Stimulated activated CD8-positive, alpha-beta memory T cell treated with anti-CD3 and anti-CD28 coated beads, Interleukin-7, amount 100 ng/mL, for 4 hours (primary cell): ENCODE measurements at places on chromosomes 13 and 19.

GRCh38 chr19:52542984-52543664 is 15.7 kb downstream of the ZNF808 start:
- DNase-seq = peak; percentile 24

DNA sequence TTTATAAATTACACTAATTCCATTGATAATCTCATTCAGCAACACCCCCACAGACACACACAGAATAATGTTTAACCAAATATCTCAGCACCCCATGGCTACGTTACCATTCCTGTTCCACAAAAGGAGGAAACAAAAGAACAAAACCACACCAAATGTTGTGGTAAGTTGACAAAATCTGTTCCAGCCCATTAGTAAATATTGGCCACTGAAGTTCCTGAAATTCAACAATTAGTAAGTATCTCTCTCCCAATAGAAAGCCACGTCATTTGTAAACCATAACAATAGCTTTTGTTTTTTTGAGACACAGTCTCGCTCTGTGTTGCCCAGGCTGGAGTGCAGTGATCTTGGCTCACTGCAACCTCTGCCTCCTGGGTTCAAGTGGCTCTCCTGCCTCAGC is 2.3 kb upstream of the FCAR start:
- no peak for DNase-seq

DNA sequence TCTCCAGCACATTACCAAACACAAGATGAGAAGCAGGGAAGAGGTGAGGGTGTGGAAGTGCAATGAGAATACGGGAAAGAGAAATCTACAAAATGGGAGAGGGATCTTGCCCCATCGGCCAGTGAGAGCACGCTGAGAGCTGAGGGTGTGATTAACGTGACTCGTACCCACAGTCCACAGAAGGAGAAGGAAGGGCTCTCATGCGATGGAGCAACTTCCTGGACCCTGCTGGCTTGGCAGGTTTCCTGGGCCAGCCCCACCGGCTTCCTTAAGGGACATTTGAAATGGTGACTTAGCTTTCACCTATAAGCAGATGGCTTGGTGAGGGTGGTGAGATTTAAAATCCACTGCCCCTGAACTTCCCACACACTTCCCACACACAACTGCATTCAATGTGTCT is 740.1 kb downstream of the UQCRFS1 start:
- no peak for DNase-seq

DNA sequence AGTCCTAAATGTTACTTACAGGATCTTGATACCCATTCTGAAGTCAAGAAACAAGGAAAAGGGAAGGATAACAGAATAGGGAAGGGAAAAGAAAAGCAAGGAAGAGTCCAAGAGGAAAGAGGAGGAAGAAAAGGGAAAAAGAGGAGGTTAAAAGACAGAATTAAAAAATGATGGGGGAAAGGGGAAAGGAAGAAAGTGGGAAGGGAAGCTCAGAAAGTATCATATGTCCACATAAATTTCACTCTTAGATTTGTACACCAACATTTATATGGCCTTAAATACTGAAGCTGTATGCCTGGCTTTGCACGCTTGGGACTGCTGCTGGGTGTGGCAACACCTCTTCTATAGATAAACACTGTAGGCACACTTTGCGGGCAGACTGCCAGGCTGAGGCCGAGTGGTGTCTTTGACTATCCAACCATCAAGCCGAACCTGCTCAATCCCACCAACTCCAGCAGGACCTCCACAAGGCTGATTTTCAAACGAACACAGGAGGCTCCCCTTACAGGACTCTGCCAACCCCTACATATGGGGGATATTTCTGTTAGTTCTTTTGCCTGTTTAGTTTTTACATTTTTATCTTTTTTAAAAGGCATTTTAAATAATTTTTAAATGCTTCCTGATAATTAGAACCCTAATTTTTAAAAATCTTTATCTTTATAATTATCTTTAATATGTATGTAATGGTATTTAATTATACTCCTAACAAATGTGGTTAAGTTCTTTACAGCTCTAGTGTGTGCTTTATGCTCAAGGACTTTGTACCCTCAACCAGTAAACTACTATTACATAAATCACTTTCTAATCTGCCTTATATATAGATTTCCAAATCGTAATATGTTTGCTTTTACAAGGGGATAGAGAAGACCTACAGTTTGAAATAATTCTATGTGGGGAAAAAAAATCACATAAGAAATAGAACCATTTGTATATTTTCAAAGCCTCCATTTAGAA is 154.2 kb downstream of the DIAPH3 start:
- DNase-seq = no peak

GRCh38 chr19:45066921-45067661 is 9.2 kb downstream of the ZNF296 start:
- DNase-seq = no peak

DNA sequence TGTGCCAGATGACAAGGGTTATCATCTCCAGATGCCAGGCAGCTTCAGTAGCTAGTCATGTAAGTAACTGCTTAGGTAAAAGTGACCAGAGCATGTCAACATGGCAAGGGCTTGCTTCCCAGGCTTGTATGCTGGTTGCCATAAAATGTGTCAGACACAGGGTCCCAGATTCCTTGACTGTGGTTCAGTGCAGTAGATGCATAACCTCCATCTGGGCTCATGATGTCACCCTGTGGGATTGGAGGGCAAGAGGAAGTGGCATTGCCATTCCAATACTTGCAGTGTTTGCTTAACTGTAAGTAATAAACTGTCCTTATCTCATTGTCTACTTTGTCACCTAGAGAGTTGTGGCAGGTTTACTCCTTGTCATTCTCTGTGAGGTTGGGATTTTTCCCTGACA is 226.8 kb downstream of the PCDH17 start:
- no peak for DNase-seq

DNA sequence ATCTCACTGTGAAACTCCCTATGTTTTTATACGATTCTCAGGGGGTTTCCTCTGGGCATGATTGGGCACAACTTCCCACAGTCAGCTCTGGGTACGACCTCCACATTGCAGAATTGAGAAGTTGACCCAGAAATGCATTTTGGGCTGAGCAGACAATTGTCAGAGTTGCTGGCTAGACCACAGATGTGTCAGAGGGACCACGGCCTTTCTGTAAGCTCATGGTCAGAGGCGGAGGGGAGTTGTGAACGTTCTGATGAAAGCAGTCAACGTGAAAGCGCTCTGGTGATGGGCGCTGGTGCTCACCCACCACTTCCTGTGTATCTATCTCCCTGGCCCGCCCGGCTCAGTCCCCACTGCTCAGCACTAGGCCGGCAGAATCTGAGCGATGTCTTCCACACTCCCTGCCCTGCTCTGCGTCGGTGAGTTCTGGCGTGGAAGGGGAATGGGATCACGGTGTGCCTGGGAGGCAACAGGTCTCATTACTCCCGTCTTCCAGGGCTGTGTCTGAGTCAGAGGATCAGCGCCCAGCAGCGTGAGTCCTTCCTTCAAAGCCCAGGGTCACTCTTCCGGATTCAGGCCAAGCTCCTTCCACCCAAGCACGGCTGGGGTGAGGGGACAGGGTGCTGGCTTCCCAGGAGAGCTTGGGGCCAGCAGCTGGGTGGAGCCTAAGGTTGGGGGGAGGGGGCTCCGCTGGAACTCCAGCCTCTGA is at the start of gene NCR1:
NCR1 (plus strand) TSS at position 346 of the 709 bp plus-strand sequence; CDS start at position 386, 40 bp downstream.
- DNase-seq = peak; percentile 35

- no peak for DNase-seq
These were observed 5.1 kb downstream of the CHMP2A start for GRCh38 chr19:58549664-58550361.

GRCh38 chr13:35483761-35484160 is 7.3 kb upstream of the MAB21L1 start:
- DNase-seq = no peak

DNA sequence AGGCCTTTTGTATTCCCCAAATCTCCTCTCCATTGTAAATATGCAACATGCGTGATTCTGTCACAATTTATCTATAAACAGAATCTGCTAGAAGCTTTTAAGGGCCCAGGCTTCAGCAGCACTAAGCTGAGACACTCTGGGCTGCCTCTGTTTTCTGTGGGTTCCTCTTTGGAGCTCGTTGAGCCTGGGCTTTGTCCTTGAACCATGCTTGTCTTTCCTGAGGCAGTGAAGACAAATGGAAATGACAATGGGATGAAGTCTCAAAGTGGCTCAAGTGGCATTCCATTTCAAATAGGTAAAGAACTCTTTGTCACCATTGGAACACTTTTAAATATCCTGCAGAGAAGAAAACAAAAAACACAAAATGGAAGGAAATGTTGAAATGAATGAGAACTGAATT is 40.3 kb downstream of the RASL11A start:
- DNase-seq = no peak

DNA sequence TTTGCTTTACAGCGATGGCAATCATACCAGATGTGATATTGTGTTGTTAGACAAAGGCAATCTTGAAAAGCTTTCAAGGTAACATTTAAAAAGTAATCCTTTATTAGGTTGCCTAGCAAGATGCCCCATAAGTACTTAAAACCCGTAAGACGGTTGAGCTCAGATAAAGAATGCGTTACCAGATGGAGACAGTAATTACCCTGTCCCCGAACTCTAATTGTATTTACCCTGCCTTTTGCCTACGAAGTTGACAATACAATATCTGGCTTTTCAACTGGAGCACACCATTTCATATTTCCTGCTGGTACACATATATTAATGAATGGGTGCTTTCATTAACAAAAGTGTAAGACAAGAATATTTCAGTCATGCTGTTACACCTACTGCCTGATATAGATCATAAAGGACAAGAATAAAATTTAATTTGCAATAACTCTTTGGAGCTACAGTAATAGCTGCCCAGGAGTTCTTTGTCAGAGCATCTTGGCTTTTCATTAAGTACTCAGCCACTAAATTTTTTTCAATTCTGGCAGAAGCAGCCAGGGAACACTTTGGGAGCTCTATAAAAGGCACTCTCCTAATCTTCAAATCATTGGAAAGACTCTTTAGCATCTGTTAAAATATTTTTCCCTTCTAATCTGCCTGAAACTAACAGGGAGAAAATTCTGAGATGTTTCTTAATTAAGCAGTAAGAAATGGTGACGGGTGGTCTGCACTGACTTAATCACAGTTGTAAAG is 63.8 kb downstream of the DCT start:
- no peak for DNase-seq

GRCh38 chr13:98488736-98489135 is 88.2 kb downstream of the STK24 start:
- DNase-seq = no peak

DNA sequence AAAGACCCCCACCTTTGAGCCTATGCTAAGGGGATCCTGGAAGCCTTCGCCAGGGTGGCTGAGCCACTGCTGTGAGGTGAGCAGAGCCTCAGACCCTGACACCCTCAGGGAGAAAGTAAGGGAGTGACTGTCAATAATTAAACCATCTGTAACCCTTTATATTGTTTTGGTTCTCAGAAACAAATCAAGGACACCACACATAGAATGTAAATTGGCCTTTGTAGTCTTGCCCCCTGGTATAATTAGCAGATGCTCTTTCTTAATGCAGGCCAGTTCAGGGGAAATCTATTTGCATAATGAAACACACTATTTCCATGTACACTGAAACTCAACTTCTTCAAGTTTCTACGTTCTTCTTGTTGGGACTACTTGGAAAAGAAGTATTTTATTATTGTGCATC is 127.7 kb upstream of the EDNRB start:
- no peak for DNase-seq

- no peak for DNase-seq
These were observed 203.8 kb downstream of the TUBA3C start for GRCh38 chr13:18977857-18978256.

- DNase-seq = no peak
These were observed 952.0 kb downstream of the SLITRK5 start for GRCh38 chr13:88623150-88623549.

DNA sequence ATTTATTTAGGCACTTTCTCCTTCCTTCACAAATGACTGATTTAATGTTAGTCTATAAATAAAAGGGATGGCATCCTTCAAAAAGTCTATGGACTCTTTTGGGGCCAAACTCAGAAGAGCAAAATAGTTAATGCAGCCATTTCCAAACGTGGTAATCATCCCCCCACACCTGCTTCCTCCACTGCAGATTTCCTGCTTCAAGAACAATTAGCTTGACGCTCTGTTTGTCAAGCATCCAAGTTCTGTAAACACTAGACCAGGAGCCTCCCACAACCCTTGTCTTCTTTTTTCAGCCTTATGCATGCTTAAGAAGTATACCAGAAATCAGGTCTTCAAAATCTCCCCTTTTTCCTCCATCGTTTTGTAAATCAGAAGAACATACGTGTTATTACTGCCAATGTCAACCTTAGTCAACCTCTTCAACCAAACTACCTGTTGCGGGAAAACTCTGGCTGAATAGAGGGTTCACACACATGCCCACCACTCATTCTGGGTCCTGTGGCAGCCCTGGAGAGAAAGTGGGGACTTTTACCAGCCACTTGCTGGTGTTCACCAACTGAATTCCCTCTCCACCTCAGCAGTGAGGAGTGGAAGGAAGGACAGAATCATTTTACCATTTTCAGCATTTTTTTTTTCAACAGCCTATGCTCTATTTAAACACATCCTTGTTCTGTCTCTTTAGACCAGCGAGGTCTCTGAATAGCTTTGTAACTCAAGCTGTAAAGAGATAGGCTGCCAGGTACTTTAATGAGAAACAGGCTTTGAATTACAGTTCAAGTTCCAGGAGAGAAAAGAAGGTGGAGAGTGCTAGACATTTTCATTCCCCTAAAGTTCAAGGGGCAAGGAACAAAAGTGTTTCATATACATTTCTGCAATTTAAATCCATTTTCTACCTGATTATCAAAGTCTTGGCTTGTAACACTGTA is 39.1 kb downstream of the EFNB2 start:
- no peak for DNase-seq

DNA sequence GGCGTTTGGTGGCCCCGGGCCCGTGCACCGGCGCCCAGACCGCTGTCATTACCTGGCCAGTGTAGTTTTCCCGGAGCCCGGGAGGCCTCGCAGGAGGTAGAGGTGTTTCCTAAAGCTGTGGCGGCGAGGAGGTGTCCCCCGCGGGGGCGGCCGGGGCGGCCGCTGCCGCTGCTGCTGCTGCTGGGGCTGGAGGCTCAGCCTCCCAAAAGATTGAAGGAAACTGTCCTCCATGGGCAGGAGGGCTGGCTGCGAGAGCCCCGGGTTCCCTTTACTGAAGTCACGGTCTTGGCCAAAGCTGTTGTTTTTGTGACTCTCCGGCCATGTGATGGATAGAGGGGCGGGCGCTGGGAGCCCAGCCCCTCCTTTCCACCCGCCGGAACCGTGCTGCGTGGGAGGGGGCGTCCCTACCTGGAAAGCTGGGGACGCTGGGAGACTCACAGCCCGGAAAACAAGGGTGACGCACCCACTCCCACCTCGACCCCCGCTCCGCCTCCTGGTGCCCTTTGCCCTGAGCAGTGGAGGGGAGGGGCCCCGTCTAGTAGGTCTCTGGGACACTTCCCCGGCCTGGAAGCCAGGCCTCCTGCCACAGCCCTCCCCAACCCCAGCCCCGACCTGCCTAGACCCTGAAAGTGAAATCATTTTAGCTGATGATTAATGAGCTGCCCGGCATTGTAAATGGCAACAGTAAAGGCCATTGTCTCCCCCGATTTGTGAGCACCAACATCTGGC is at the start of gene N4BP2L1:
N4BP2L1 (minus strand) TSS at position 279 of the 729 bp plus-strand sequence; CDS start at position 231, 48 bp downstream.
- peak; percentile 88 for DNase-seq

- peak; percentile 95 for DNase-seq
These were observed 350 bp upstream of the USP12 start for GRCh38 chr13:27171827-27172494.

- no peak for DNase-seq
These were observed 6.0 kb downstream of the COX6B2 start for GRCh38 chr19:55348317-55349034.
